ENCODE measurements at places on chromosomes 11 and 22.
A peak's percentile ranks its signal among the peaks of the same experiment; 100 is the strongest.

DNA sequence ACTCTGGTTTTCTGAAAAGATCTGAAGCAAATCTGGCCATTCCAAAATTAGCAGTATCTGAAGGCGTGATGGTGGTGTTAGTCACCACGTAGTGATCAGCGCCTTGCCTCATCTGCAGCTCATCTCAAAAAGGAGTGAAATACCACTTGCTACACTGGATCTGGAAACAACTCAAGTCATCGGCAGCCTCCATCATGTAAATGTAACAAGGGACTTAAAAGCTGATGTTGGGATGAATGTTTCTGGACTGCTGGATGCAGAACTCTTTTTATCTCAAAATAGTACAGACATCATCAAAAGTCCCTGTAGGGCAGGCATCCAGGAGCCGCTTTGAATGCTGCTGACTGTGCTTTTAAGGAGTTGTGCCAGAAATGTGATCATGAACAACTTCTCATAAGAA is 14.1 kb upstream of the APLP2 start:
- DNase-seq: no peak

DNA sequence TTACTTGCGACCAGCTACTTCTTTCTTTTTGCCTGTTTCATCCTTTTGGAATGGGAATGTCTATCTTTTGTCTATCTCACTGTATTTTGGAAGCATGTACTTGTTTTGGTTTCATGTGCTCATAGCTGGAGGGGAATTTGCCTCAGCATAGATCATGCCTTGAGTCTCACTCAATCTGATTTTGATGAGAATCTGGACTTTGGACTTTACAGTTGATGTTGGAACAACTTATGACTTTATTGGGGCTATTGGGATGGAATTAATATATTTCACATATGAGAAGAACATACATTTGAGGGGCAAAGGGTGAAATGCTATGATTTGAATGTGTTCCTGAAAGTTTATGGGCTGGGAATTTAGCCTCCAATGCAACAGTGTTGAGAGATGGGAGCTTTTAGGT is 206.2 kb upstream of the DDI1 start:
- DNase-seq: no peak

DNA sequence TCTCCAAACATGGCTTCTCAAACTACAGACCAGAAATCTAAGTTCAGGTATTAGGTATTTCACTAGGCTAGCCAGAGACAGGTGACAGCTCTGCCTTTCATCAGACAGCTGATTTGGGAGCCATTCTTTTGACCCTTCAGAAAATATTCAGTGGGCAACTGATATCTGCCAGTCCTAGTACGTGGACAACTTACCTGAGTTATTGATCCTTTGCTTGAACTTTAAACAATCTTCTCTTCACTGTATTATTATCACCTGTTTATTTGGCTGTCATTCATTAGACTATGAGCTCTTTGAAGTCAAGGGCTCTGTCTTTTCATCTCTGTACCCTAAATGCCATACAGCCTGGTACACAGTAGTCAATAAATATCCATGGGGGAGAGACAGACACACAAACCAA is 17.2 kb downstream of the TRIM66 start:
- no peak for DNase-seq

DNA sequence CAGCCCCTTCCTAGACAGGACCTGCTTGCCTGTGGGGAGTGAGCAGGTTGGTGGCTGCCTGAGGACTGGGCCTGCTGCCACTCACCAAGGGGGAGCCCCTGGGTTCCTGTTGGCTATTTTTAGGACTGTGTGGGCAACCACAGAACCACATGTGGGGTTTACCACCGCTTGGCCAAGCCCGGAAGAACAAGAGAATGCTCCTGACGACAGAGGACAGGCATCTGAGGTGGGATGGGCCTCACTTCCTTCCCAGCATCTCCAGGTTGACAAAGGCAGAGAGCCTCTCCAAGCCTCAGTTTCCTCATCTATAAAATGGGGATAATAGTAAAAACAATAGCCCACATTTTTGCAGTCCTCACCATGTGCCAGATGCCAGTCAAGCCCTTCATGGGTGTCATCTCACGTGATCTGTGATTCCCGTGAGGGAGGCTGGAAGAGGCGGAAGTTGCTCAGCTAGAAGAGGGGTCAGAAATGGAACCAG is 43.6 kb downstream of the LRRC32 start:
- DNase-seq: peak; percentile 46

GRCh38 chr11:78731027-78731426 is 156.4 kb upstream of the NARS2 start:
- DNase-seq: no peak

DNA sequence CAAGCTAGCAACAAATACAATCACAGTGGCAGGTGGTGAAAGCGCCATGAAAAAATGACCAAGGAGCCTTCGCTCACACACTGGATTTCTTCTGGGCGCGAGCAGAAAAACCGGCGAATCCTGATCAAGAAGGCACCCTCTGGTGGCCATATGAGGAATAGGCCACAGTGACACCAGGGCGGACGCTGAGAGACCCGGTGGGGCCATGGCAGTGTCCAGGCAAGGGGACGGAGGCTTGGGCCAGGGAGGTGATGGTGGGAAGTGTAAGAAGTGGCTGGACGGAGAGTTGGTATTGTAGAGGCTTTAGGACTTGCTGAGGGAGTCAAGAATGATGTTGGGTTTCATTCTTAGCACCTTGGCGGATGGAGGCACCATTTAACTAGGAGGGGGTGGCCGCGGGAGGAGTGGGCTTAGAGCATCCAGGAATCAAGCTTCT is 16.9 kb upstream of the RAC2 start:
- peak; percentile 34 for DNase-seq

DNA sequence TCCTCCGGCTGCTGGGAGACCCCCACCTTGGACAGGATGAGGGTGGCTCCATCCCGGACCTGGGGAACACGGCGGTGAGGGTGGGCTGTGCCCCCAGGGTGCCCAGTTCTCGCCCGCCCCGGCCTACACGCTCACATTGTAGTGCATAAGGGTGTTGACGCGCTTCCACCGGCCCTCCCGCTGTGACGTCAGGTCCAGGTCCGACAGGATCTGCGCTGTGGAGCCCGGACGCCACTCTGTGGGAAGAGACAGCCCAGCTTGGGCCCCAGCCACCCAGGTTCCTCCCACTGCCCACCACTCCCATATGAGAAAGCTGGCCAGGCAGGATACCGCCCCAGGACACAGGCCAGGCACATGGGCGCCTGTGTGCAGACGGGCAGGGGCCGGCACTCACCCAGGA is 8.3 kb upstream of the MAPK11 start:
- DNase-seq: no peak

- DNase-seq: no peak
Measured at GRCh38 chr11:43497144-43497543, 138.4 kb downstream of the TTC17 start.

DNA sequence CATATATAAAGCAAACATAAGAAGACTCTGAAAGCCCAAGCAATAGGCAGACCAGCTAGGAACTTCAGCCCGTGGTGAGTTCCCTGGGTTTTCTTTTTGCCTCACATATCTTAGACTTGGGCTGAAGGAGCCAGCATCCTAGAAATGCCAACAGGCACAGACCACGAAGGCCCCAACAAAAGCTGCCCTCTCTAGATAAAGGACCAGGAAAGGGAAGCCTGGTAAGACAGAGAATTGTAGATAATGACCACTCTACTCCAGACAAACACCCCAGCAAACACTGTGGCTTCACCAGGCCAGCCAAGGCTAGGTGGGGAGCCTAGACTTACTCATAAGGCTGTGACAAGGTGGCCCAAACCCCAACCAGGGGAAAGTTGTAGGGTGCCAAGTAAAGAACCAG is 11.2 kb downstream of the GAL start:
- DNase-seq: no peak

- no peak for DNase-seq
Measured at GRCh38 chr22:20918663-20919218, 1.5 kb downstream of the CRKL start.

- no peak for DNase-seq
Measured at GRCh38 chr11:65297026-65297672, 17.5 kb upstream of the CDC42EP2 start.

- DNase-seq: no peak
Measured at GRCh38 chr11:121385688-121386087, 66.4 kb upstream of the SORL1 start.
